ENCODE measurements at places on chromosomes 3 and 15. TPM values are rescaled to one million over a fixed set of nuclear protein-coding genes. Genes with fewer than 3 reads are reported as not detected.

GRCh38 chr15:36472672-36473071 is 106.8 kb upstream of the CDIN1 start:
- no peak for DNase-seq

- DNase-seq, result no peak
These were observed 424.3 kb downstream of the ROBO2 start for GRCh38 chr3:77464111-77464688.

DNA sequence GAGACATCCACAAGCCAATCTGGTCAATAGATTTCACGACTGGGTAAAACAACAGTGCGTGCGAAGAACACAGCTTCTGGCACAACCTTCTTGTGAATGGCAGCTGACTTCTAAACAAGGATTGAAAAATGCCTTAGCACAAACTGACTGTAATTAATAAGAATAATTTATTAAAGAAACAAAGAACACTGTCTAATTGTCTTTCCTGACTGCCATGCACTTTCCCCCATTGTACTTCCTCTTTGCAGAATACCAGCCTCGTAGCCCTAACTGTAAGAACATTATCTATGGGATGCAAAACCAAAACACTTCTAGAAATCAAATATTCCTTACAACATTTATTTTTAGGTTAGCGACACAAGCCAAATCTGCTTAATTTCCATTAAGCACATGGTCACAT is 6.5 kb downstream of the FOXP1 start:
- DNase-seq, result no peak

GRCh38 chr15:51497806-51498205 is 124.8 kb downstream of the DMXL2 start:
- DNase-seq, result no peak

- DNase-seq, result no peak
These were observed 60.7 kb downstream of the CPA3 start for GRCh38 chr3:148925845-148926244.

DNA sequence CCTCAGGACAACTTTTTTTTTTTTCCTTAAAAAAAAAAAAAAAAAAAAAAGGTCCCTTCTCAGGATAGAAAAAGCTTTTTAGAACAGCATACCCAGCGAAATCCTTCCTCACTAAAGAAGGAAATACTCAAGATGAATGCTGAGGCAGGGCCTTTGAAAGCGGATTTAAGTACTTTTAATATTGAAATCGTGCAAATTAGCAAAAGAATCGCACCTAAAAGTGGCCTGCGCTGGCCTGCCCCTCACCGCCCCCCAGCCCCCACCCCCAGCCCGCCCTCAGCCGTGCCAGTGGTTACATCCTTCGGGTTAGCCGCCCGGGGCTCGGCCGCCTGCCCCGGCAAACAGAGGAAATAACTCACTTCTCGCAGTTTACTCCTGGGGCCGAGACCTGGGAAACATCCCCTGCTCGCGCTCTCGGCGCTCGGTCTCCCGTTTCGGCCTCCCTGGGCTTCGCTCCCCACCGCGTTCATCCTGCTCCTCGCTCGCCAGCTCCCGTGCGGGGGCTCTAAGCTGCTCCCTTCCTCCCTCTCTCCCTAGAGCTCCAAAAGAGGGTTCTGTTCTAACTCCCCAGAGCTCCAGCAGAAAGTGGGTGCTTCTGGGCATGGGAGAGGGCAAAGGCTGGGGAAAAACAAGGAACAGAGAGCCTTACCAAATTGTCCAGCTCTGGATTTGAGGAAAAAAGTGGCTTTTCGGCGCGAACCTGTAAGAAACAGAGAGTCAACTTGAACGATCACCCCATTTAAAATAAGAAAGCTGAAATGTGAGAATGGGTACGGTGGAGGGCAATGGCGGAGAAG is 5.2 kb downstream of the MEIS2 start:
- peak; percentile 25 for DNase-seq

GRCh38 chr3:191958980-191959671 is 498.2 kb downstream of the PYDC2 start:
- DNase-seq, result no peak

GRCh38 chr15:68994149-68994548 is 20.3 kb upstream of the NOX5 start:
- no peak for DNase-seq

DNA sequence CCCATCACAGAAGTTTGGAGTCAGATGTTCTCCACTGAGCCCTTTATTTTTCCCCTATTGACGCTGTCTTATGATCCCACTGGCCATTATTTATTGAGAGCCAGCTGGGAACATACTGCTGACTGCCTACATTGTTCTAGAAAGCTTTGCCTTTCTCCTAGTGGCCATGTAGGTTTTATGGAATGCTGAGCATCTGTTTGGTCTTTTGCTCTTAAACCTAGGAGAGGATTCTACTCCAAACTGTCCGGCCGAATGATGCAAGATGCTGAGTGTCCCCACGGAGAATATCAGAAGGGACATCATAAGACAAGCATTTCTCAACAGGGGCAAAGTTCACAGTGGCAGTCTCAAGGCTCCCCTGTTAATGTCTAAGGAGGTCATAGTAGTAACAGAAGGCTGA is 171.4 kb downstream of the ARRDC4 start:
- no peak for DNase-seq

DNA sequence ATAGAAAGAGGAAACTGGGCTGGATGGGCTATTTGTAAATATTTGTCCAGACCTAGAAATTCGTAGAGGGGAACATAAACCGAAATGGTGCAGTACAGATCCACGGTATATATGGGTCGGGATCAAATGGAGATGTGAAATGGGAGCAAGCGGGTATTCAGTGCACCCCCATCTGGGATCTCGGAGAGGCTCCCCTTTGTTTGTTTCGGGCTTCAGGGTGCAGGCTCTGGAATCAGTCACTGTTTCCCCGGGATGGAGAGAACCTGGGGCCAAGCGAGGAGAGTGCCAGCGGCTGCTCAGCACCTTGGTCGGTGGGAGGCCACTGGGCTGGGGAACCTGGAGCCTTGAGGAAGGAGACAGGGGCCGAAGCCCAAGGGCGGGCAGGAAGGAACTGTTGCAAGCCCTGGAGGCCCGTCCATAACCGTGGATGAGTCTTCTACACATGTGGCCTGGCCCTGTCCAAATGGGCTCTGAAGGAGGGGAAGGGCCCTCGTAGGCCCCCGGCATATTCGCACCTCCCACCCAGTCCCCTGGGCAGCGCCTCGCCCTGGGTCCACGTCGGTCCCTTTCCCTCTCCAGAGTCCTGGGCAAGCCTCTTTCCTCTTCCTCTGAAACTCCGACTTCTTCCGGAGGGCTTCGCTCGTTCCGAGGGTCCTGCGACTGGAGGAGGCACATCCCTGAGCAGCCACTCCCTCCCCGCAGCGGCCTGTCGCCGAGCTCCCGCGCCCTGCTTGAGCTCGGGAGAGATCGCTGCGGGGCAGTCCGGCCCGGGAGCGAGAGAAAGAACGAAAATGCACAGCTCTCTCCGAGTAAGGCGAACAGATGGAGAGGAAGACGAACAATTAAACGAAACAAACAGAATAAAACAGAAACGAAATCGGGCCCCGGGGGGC is 3.0 kb downstream of the ISL2 start:
- no peak for DNase-seq

DNA sequence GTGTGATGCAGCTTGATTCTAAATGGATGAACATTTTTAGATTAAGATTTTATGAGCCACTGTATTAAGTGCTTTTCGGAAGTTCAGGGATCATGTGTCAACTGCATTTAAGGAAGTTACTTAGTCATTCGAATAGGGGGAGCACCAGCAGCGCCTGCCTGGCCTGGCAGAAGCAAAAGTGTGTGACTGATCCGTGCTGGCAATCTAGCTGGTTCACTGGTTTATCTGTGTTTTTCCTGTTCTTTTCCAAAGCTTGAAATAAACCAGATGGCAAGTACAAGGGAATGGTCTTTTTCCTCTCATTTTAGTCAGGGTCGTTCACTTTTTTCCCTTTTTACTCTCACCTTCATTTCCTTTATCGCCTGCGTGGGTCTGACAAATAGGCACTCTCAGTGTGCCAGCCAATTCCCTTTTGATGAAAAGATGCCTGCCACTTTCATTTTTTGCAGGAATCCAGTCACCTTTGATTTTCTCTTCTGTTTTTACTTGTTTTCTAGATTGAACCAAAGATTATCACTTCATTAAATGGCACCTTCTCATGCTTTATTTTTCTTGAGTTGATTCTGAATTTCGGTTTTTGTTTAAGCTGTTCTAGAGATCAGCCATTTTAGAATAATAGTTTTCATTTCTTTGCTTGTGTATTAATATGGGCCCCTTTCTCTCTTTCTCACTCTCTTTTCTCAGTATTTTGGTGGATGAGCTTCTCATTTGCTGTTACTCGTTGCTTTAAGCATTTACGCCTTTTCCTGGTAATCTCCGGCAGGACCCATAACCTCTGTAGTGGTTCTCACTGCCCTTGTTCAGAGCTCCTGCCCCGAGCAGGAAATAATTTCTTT is 2.8 kb downstream of the ABHD2 start:
- DNase-seq, result peak; percentile 62

- DNase-seq, result no peak
These were observed 623.7 kb downstream of the MCTP2 start for GRCh38 chr15:94855018-94855408.

DNA sequence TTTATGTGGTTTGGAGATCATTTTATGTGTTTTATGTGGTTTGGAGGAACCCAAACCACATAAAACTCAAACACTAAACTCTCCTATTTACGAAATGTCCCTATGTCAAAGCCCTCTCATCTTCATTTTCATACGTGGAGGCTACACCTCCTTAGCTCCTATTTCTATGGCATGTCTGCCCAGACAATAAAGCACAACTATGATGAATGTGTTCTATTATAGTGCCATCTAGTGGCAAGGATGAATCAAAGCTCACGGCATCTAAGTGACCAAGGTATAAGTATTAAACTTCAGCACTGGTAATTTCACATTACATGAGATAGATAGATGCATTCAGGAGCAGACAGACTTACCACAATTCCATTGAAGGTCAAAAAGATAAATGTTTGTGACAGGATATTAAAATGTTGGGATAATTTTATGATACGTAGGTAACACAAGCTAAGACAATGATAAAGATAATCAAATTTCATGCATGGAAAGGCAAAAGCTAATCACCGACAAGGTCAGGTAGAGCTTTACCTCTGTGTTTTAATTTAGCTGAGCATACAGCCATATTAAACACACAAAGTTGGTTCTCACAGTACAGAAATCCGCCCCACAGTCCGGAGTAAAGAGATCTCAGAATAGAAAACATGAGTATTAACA is 130.6 kb upstream of the FHIT start:
- DNase-seq, result no peak

DNA sequence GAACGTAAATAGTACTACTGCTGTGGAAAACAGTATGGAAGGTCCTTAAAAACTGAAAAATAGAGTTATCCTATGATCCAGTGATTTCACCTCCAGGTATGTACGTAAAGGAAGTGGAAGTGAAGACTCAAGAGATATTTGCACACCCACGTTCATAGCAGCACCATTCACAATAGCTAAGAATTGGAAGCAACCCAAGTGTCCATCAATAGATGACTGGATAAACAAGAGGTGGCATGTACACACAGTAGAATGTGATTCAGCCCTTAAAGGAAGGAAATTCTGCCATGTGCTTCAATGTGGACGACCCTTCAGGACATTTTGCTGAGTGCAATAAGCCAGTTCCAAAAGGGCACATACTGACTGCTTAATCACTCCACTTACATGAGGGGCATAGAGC is 188.3 kb downstream of the APBA2 start:
- DNase-seq, result no peak

- no peak for DNase-seq
These were observed 540 bp downstream of the KLHDC8B start for GRCh38 chr3:49171775-49172500.

Gene EXD1
- polyA plus RNA-seq, result not detected

Gene EPB42
- polyA plus RNA-seq, result 3.0 TPM

Gene SI
- not detected for polyA plus RNA-seq

Gene CCDC14
- 59.7 TPM for polyA plus RNA-seq

All from muscle of back (tissue), 13 donors.